NCI-H1105 (cell line): ENCODE measurements at places on chromosomes 7 and 10.

GRCh38 chr7:116783666-116784318 is 78.6 kb upstream of the CAPZA2 start:
- no peak for DNase-seq

DNA sequence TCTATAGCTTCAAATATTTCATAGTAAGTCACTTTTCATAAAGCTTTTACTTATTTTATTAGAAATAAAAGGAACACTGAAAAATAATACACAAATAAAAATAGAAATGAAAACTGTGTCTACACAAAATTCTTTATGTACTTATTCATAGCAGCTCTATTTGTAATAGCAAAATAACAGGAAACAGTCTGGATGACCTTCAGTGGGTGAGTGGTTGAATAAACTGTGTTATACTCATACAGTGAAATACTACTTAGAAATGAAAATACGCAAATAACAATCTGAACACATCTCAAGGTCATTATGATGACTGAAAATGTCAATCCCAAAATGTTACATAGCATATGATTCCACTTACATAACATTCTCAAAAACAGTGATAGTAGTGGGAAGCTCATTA is 138.7 kb upstream of the PCLO start:
- DNase-seq, result no peak

DNA sequence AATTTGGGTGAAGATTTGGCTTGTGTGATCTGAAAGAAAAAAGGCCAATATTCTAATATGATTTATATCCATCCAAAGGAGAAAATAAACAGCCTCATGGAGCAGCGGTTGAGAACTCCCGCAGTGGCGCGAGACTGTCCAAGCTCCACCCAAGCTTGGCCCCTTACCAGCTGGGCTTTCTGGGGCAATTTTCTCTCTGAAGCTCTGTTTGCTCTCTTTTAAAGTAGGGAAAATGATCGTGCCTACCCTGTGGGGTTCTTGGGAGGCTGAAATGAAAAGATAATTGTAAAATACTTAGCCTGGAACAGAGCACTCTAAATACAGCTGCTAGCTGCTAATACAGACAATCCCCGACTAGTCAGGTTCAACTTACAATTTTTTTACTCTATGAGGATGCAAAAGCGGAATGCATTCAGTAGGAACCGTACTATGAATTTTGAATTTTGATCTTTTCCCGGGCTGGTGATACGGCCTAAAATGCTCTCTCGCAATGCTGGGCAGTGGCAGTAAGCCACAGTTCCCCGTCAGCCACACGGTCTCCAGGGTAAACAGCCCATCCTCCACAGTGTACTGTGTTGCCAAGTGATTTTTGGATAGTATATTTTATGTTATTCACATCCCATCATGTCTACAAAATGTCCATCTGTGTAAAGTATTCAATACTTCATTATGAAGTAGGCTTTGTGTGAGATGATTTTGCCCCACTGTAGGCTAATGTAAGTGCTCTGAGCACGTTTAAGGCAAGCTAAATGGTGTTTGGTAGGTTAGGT is 137.7 kb downstream of the CHN2 start:
- DNase-seq, result peak; percentile 96

GRCh38 chr10:10824591-10825148 is 193.0 kb upstream of the CELF2 start:
- no peak for DNase-seq

- DNase-seq, result no peak
Measured at GRCh38 chr7:135189961-135190360, 19.5 kb upstream of the CYREN start.

GRCh38 chr10:16787361-16787791 is 29.8 kb downstream of the RSU1 start:
- no peak for DNase-seq

DNA sequence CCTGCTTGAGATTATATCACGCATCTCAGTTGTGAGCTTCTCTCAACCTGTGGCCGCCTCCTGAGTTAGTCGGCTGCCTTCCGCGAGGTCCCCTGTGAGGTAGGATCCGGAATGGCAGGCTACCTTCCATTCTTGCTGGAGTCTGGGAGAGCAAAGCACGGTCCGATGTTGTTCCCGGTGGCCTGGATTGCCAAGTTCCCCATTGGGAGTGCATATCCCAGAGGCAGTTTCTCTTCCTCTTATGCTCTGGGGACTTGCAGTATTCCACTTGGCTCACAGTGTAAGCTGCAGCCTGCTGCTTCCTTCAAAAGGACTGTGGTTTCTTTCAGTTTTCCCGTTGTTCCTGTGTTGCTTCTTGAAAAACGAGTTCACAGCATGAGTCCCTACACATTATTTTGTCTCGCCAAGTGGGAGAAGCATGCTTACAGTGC is 225.4 kb upstream of the ZWINT start:
- no peak for DNase-seq
